ENCODE measurements at places on chromosomes 12 and 14.

DNA sequence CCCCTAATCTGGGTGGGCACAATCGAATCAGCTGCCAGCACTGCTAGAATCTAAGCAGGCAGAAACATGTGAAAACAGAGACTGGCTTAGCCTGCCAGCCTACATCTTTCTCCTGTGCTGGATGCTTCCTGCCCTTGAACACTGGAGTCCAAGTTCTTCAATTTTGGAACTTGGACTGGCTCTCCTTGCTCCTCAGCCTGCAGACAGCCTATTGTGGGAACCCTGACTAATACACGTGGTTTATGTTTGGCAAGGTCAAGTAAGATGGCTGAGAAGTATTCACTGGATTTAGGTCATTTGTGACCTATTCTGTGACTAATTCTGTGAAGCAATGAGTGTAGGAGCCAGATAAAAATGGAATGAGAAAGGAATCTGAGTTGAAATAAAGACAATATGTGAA, 11.0 kb downstream of the GPR135 start:
- DNase-seq, result peak; percentile 57

- no peak for DNase-seq
Measured at GRCh38 chr14:48111151-48111550, 435.7 kb upstream of the MDGA2 start.

DNA sequence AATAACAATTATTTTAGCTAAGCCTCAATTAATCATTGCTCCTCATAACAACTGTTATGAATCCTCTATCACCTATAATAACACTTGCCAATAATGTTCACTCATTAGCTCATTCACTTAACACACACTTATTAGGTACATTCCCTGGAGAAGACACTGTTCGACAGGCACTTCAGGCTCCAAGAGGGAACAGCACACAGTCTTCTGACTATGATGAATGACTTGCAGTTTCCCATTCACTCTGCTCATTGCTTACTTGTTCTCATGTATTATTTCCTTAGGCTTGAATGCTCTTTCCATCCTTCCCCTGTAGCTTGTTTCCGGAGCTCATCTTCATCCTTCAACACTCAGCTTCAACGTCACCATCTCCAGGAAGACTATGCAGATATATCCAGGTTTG, 437.3 kb downstream of the TMEM132D start:
- DNase-seq, result no peak

GRCh38 chr14:74417611-74418010, 8.4 kb downstream of the SYNDIG1L start:
- DNase-seq, result no peak

DNA sequence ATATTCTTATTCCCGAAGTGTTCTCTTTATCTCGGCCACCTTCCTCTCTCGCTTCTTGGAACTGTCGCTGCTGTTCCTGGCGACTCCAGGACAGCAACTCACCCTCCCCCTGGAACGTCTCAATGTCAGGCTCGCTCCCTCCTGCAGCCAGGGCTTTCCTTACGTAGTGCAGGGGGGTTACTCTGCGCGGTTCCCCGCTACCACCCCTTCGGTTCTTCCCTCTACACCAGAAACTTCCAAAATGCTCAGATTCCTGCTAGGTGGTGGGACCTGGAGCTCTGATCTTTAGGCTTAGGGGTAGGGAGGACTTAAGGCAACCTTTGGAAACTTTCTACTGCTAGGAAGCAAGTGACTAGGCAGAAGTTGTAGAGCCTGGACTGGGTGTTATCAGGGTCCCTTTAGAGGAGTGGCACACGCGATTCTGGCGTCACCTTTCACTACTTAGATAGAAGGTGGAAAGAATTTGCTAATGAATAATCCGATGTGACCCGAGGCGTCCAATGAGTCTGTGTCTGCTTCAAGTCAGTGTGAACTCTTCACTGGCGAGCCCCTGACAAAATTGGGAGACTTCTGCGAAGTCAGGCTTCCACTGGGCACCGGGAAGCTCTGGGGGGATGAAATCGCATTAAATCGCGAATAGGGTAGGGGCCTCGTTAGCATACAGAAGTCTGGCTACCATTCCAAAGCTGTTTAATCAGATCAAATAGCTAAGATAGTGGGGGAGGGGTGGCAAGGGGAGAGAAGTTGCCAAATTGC, 900 bp upstream of the DPF3 start:
- peak; percentile 17 for DNase-seq

DNA sequence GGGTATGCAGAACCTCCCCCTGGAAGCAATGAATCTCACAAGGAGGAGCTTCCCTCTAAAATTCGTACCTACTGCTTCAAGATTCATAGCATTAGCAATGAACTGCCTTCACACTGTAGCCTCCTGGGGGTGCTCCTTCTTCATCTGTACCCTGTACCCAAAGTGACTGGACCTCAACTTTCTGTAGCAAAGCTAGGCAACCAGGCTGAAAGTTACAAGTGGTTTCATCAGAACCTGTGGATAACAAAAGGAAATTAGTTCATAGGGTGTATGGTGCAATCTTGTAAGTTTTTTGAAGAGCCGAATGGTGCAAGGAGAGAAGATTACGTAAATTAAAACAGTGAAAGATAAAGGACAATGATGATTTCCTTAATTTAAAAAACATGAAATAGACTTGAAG, 1541.7 kb upstream of the FLRT2 start:
- no peak for DNase-seq

DNA sequence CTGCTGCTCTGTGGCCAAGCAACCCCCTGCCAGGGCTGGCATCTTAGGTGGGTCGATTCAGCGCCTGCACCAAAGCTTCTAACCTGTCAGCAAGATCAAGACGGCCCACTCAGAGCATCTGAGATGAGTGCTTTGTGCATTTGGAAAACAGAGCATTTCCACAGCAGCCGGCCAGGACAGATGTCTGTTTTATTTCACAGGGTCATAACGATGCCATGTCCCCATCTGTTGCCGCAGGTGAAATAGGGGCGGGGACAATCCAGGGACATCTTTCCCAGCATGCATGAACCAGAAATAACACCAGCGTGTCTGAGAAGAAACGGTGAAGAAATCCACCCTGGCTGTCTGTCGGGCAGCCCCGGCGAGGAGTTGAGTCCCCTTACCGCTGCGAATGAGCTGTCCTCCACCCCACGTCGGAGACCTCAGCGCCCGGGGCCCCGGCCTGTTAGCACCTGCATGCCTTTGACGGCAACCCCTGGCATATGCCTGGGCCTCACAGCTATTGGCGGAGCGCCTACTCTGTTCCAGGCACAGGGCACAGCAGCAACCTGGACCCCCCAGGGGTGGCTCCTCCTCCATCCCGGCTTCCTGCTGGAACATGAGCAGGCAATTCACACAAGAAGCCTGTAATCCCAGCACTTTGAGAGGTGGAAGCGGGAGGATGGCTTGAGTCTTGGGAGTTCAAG, 30.6 kb upstream of the ULK1 start:
- DNase-seq, result no peak

DNA sequence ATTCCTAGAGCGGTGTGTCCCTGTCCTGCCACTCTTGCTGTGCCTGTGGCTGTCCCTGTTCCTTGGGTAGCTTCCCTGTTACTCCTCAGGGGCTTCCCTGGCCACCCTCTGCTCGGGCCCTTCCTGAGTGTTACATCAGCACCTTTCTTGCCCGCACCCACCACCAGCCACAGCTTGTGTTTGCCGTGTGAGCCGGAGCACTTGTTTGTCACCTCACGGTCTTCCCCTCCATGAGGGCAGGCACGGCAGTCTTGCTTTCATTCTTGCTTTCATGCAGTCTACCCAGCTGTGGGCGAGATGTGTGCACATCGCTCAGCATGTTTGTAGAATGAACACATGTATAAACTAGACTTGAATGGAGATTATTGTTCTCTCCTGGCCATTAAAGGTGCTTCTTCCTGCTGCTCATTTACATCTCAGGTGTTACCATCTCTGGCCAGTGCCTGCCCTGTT, 42.0 kb downstream of the TRAF3 start:
- no peak for DNase-seq

DNA sequence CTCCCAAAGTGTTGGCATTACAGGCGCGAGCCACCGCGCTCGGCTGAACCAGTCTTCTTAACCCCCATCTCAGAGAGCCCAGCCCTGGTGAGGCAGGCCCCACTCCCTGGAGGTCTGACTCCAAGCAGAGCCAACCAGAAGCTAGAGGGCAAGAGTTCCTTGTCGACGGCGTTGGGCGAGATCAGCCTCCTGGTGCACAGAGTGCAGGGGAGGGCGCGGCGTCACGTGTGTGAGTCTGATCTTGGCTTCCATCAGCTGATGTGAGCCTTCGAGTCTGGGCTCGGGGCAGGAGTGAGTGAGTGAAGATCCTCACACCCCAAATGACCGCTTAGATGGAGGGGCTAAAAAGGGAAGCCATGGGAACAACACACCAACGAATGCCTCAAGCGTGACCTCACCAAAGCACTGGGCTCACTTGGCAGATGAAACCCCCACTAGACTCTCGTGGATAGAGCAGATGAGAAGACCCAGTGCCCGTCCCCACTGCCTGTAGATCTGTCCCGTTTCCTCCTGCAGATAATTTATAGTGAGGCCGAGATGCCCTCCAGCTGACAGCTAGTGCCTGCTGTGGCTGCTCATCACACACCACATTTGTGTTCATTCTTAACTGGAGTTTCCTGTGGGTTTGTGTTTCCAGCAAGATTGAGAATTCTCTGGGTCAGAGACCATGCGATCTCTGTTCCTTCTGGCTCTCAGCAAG, 28.6 kb upstream of the ADGRD1 start:
- DNase-seq, result no peak

DNA sequence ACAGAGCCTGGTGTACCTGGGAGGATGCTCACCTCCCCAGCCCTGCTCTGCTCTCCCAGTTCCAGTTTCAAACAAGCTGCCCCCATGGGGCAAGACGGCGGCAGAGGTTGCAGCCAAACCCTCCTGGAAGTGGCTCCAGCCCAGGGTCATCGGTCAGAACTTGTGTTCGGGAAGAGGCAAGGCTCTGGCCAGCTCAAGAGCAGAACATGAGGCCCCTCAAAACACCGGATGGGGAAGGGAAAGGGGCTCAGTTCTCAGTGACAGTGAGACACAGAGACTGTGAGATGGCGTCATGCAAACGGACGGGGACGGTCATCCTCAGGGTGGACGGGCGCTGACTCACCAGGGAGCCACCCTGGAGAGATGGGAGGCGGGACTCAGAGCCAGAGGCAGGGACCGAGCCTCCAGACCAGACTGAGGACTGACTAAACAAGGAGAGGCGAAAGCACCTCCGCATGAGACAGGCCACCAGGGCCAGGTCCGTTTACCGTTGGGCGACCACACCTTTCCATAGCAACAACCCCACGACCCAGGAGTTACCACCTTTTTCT, 63.9 kb upstream of the GALNT9 start:
- no peak for DNase-seq

All from kidney capillary endothelial cell (primary cell).